ENCODE measurements at places on chromosomes 11 and 22. TPM values are rescaled to one million over a fixed set of nuclear protein-coding genes. Genes with fewer than 3 reads are reported as not detected.

DNA sequence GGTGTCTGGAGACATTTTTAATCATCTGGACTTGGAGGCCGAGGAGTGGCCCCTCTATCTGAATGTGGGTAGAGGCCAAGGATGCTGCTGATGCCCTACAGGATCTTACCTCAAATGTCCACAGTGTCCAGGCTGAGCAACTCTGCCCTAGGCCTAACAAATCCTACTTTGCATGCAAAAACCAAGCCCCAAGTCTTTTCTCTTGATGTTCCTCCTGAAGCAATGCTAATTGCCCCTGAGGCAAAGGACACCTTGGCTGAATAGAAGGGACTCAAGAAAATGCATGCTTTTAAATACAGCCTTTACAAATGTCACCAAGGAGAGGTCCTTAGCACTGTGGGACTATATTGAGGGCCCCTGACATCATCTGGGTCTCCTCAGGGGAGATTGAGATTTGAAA lies 43.8 kb upstream of the PHF21B start:
- H3K4me1 ChIP-seq, result no peaks in the 10 kb centered on the region
- H3K27ac ChIP-seq, result no peak overlapping the region
- peaks cover 4% of the 10 kb centered on the region for H3K27me3 ChIP-seq
- DNase-seq, result no peak
- H3K4me3 ChIP-seq, result no peak overlapping the region
- no peaks in the 10 kb centered on the region for H3K36me3 ChIP-seq

GRCh38 chr11:134742956-134743819 lies 331.1 kb upstream of the B3GAT1 start:
- no peak overlapping the region for H3K4me3 ChIP-seq
- no peak overlapping the region for H3K27ac ChIP-seq
- H3K36me3 ChIP-seq, result no peaks in the 10 kb centered on the region

DNA sequence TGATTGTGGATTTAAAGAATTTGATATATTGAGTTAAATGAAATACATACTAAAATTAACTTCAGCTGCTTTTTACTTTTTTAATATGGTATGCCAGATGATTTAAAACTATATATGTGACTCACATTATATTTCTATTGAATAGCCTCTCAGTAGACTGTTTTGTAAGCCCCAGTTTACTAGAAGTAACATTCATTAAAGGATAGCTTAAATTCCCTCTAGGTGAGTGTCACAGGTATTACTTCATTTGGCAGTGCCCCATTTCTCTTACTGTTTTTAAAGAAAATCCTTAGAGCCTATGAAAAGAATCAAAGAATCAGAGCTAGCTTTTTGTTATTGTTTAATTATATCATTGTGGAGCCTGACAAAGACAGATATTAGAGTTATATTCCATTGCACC lies 48.6 kb downstream of the ZC3H12C start:
- H3K36me3 ChIP-seq, result peaks cover 3% of the 10 kb centered on the region
- H3K27ac ChIP-seq, result no peak overlapping the region
- H3K4me1 ChIP-seq, result no peaks in the 10 kb centered on the region
- DNase-seq, result no peak

DNA sequence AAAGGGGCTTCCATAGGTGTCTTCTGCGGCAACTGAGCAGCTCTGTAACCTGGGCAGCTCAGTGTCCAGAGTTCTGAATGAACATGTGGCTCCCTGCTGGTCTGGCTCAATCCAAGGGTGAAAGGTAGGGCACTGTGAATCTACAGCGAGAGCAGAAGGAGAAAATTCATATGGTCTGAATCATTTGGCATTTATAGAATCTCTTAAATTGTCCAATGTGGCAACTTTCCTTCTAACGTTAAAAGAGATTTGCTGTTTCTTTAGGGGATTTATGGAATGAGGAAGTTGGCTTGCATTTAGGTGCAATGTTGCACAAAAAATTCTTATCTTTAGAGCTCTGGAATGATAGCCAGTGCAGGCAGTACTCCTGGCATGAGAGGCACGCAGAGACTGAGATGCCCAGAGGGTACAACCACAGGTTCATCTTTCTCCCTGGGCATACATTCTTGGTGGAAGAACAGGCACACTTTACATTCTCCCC lies 17.0 kb downstream of the ATXN10 start:
- no peaks in the 10 kb centered on the region for H3K27me3 ChIP-seq
- peak; percentile 23 for DNase-seq
- peak overlapping the region; percentile 72 for H3K27ac ChIP-seq
- peaks cover 33% of the 10 kb centered on the region for H3K4me1 ChIP-seq
- no peak overlapping the region for H3K4me3 ChIP-seq

GRCh38 chr11:46161201-46161600 lies 39.9 kb upstream of the PHF21A start:
- no peak overlapping the region for H3K4me3 ChIP-seq
- no peak overlapping the region for H3K27ac ChIP-seq
- DNase-seq, result no peak

DNA sequence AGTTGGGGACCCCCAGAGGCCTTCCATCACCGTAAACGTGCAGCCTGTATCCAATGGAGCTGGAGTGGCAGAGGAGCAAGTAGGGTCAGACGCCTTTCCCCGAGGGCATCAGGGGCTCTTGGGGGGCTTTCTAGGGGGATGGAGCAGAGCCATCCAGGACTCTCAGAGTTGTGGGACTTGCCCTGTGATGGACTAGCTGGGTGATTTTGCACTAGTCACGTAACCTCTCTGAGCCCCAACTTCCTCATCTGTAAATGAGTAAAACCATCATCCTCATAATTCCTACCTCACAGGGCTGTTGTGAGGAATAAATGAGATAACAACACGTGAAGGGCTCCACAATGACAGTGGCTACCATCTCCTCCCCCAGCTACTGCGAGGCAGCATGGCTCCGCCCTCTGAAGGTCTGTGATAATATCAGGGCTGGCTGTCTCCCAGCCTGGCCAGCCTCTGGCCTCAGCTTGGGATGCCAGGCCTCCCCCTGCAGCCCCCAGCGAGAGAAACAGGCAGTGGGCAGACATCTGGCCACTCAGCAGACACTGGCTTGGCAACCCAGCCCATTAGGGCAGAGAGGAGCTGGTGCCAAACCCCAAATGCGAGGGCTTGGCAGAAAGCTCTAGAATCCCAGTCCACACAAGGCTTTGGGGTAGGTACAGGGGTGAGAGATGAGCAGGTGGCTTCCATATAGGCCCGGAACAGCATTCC lies 6.7 kb downstream of the USP2 start:
- peak overlapping the region; percentile 98 for H3K27ac ChIP-seq
- H3K27me3 ChIP-seq, result no peaks in the 10 kb centered on the region
- no peaks in the 10 kb centered on the region for H3K36me3 ChIP-seq

DNA sequence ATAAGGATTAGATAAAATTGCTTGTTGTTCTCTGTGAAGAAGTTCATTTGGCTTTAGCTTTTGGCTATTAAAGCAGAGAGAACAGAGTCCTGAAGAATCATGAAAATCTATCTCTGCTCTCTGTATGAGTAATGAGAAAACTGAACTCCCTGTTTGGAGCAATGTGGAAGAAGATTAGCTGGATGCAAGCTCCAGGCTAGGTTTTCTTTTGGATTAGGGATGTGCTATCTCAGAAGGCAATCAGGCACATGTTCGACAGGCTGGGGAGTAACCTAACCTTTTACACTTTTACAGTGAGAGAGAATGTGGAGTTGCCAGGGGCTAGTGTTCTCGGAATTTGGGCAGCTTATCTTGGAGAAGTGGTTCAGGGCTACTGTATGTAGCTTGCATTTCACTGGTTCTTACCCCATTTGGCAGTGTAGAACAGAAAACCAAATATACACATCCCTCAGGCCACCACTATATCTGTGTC lies 8.5 kb upstream of the SLN start:
- H3K4me3 ChIP-seq, result no peak overlapping the region
- H3K27ac ChIP-seq, result no peak overlapping the region
- DNase-seq, result no peak
- H3K27me3 ChIP-seq, result peaks cover 5% of the 10 kb centered on the region

- no peak overlapping the region for H3K27ac ChIP-seq
- no peaks in the 10 kb centered on the region for H3K36me3 ChIP-seq
- peaks cover 3% of the 10 kb centered on the region for H3K4me1 ChIP-seq
- H3K4me3 ChIP-seq, result no peak overlapping the region
- DNase-seq, result no peak
- H3K27me3 ChIP-seq, result no peaks in the 10 kb centered on the region
Measured at GRCh38 chr11:17773674-17774073, 39.1 kb downstream of the KCNC1 start.

GRCh38 chr11:75097173-75097557 lies 489 bp upstream of the OR2AT4 start:
- no peaks in the 10 kb centered on the region for H3K4me1 ChIP-seq
- no peak overlapping the region for H3K4me3 ChIP-seq
- H3K36me3 ChIP-seq, result no peaks in the 10 kb centered on the region

GRCh38 chr11:110972640-110973039 lies 260.4 kb upstream of the ARHGAP20 start:
- DNase-seq, result no peak
- H3K4me1 ChIP-seq, result no peaks in the 10 kb centered on the region
- H3K27ac ChIP-seq, result no peak overlapping the region
- no peaks in the 10 kb centered on the region for H3K27me3 ChIP-seq

DNA sequence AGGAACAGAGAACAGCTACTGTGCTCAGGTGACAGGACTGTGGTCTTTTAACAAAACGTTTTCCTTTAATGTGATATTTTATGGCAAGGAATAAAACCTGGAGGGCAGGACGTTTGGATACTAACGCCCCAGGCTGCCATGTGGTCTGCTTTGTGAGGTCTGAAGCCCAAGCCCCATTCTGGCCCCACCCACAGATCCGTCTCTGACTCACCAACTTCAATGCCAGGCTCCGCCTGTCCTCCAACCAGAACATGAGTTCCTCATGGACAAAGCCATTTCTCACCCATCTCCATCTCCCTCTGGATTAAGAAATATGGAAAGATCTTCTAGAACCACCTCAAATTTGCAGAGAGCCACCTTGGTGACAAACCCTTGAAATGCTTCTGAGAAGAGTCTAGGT lies 148.8 kb downstream of the CRYBB2 start:
- no peak overlapping the region for H3K4me3 ChIP-seq
- H3K27ac ChIP-seq, result no peak overlapping the region
- no peaks in the 10 kb centered on the region for H3K27me3 ChIP-seq
- no peak for DNase-seq
- H3K36me3 ChIP-seq, result no peaks in the 10 kb centered on the region

DNA sequence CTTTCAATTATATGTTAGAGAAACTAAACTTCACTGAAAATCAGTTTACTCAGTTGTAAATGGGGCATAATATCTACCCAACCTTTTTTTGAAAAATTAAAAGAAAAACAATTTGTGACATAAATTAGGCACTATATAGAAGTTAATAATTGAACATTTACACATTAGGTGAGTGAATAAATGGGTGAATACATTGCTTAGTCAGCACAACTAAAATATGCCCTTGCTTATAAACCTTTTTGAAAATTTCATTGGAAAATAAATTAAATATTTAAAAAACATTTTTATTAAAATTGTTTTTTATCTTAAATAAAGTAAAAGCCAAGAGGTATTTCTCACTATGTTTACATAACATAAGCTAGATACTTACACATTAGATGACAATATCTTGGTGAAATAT lies 994.5 kb upstream of the TENM4 start:
- H3K4me1 ChIP-seq, result no peaks in the 10 kb centered on the region
- H3K36me3 ChIP-seq, result no peaks in the 10 kb centered on the region
- H3K4me3 ChIP-seq, result no peak overlapping the region
- no peak for DNase-seq
- no peaks in the 10 kb centered on the region for H3K27me3 ChIP-seq
- H3K27ac ChIP-seq, result no peak overlapping the region

DNA sequence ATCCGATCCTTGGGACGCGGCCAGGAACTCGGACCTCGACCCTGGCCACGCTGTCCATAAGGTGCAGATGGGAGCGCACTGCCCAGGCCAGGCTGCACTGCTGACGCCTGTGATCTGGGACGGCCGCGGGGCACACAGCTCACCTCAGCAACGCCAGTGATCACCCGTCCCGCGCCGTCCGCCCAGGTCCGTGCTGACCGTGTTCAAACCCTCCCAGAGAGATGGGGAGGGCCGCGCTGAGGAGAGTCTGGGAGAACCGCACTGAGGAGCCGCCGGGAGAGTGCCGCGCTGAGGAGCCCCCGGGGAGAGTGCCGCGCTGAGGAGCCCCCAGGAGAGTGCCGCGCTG lies 636 bp downstream of the KCNQ1OT1 start:
- H3K36me3 ChIP-seq, result no peaks in the 10 kb centered on the region
- H3K4me1 ChIP-seq, result no peaks in the 10 kb centered on the region
- no peaks in the 10 kb centered on the region for H3K27me3 ChIP-seq
- peak overlapping the region; percentile 66 for H3K27ac ChIP-seq
- H3K4me3 ChIP-seq, result peak overlapping the region; percentile 67
- peak; percentile 57 for DNase-seq

DNA sequence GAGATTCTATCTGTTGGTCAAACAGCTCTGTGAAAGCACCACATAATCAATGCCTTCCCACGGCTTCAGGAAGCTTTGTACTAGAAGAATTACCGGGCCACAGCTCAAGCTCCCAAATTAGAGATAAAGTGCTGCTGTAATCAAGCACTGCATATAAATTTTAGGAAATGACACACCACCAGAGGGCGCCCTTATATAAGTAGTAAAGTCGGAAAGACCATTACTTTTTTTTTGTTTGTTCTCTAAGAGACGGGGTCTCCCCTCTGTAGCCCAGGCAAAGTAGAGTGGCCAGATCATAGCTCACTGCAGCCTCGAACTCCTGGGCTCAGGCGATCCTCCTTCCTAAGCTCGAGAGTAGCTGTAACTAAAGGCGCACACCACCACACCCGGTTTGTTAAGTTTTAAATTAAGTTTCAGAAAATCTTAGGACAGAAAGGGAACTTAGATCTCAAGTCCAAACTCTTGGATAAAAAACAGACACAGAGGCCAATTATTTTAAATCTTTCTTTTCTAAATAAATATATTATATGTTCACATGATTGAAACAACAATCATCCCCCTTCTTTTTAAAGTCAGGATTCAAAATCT lies 32.6 kb downstream of the PRCP start:
- peak; percentile 62 for DNase-seq
- no peak overlapping the region for H3K27ac ChIP-seq
- no peak overlapping the region for H3K4me3 ChIP-seq
- no peaks in the 10 kb centered on the region for H3K36me3 ChIP-seq

DNA sequence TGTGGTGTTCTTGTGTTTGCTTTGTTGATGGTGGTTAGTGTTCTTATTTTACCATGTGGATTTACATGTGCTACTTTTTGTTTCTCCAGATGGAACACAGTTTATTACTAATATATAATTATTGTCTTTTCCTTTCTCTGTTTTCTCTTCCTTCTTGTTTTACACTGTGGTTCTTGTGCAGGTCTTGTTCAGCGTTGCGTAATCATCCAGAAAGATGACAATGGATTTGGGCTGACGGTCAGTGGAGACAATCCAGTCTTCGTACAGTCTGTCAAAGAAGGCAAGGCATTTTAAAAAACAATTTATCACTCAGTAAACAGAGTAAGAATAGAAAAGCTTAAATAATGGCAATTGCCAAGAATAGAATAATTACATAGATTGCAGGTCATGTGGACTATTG lies 84.4 kb downstream of the ARHGEF12 start:
- no peaks in the 10 kb centered on the region for H3K27me3 ChIP-seq
- H3K27ac ChIP-seq, result no peak overlapping the region
- no peak overlapping the region for H3K4me3 ChIP-seq
- DNase-seq, result no peak

The PGA4 gene
- not detected for polyA plus RNA-seq

The GAB4 gene
- polyA plus RNA-seq, result not detected

The KIAA1671 gene
- polyA plus RNA-seq, result 7.4 TPM

The BTG4 gene
- polyA plus RNA-seq, result 0.34 TPM

The CD44 gene
- 550 TPM for polyA plus RNA-seq

The ABCG4 gene
- 0.72 TPM for polyA plus RNA-seq

The CPSF7 gene
- polyA plus RNA-seq, result 44.0 TPM

The ROBO4 gene
- 0.95 TPM for polyA plus RNA-seq

The CYB5R2 gene
- 0.23 TPM for polyA plus RNA-seq

The ANGPTL5 gene
- not detected for polyA plus RNA-seq
